ENCODE measurements at places on chromosomes 16 and 17.

DNA sequence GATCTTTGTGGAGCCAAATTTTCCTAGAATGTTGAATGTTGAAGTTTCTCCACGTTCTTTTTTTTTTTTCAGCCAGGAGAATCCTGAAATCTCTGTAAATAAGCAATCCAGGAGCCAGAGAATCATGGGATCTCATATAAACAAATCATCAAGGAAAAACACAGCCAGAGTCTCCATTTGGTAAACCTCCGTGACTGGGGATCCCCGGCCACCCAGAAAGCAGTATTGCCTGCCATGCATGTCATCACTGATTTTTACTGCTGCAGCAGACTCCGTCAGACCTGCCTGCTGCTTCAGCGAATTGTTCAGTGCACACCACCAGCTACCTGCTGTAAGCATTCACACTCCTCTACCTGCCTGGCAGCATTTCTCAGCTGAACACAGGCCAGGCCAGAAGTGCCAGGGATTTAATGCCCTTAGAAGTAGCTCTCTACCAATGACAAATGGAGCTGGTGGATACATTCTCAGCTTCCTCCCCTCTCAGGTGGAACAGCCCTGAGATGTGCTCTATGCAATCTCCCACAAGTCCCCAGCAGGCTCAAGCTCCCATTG, 158.6 kb downstream of the CYLD start:
- DNase-seq: no peak

- DNase-seq: no peak
These were observed at the start of gene BCL6B for GRCh38 chr17:7022781-7023571. Gene BCL6B, plus strand, starts transcription at chr17:7023050. Its CDS starts 622 bp downstream, at chr17:7023672.

DNA sequence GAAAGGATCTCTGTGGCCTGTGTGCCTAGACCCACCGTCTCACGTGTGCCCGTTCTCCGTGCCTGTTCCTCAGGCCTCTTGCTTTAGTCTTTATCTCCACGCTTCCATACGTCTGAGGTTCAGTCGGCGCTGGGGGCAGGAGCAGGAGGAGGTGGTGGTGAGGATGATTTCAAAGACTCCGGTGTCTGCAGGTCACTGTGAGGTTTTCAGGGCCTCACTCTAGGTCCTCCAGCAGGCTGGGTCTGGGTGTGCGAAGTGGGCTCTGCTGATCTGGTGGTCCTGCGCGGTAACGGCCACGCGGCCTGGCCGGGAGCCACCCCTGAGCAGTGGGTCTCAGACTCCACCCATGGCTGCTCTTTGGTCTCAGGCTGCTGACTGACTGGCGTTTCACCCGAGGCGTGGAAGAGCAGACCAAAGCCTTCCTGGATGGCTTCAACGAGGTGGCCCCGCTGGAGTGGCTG, 14.4 kb upstream of the CLEC18A start:
- DNase-seq: no peak

- DNase-seq: no peak
These were observed 54.3 kb downstream of the MYOCD start for GRCh38 chr17:12719948-12720347.

DNA sequence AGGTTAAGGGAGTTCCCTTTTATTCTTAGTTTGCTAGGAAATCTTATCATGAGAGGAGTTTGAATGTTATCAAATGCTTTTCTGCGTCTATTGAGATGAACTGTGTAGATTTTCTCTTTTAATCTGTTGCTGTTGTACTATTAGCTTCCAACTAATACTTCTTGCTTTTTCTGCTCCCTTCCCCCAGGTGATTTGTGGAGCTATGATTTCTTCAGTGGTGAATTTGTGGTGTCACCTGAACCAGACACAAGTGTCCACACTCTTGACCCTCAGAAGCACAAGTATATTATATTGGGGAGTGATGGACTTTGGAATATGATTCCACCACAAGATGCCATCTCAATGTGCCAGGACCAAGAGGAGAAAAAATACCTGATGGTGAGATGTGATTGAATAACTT, 29.9 kb upstream of the BCAS3 start:
- DNase-seq: no peak

- no peak for DNase-seq
These were observed 46.5 kb upstream of the SLC47A1 start for GRCh38 chr17:19487024-19487600.

DNA sequence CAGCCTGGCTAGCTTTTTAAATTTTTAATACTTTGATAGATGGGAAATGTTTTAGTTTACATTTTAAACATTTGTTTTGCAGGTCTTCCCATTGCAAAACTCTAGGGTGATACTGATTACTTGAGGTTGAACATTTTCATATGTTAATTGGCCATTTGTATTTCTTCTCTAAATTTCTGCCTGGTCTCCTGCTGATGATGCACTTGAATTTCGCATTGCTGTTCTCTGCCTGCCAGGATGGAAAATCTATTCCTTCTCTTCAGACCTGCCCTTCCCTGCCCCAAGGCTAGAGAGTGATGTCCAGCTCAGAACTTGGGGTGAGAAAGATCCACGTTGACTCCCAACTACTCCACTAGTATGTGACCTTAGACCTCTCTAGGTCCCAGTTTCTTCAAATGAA, 134.7 kb downstream of the PITPNC1 start:
- DNase-seq: no peak

DNA sequence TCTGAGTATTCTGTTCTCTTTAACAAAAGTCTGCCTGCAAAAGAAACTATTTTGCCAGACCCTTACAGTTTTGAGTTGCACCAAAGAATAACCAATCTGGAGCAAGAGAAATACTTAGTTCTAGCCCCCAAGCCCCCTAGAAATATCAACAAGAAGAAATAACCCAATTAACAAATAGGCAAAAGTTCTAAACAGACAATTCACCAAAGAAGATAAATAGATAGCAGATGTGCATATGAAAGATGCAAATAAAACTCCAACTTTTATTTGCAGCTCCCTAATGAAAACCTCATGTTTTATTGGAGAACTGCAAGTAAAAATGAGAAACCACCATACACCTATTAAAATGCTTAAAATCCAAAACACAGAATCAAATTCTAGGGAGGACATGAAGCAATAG, 1308.0 kb downstream of the CDH11 start:
- no peak for DNase-seq

- DNase-seq: no peak
These were observed 74.3 kb downstream of the SSH2 start for GRCh38 chr17:29855686-29856085.

DNA sequence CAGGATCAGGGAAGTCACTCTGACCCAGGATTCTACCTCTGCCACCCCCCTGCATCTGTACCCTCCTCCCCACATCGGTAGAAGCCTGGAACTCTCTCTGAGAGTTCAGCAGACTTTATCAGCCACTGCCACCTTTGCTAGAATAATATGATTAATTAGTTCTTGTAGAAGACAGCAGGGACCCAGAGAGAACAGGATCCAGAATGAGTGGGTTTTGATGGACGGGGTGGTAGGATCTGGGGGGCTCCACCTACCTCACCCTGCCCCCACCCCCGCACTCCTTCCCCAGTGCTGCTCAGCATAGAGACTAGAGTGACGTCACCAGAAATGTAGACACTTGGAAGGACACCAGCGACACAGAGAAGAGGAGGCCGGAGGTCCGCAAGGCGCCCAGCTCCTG, 33.5 kb downstream of the ABCC6 start:
- DNase-seq: no peak

DNA sequence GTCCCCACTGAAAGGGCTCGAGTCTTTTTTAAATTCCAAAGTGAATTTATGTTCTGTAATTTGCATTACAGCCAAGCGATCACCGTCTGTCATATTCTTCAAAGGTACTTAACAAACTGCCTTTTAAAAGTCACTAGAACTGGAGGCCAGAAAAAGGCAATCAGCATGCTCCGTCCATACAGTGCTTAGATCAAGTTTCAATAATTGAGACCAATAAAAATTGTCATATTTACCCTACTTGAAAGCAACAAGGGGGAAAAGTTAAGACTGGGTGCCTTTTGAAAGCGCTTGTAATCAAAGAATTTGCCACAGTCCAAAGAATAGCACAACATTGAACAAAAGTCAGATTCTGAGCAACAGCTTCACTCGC, 9.0 kb upstream of the ZFHX3 start:
- no peak for DNase-seq

GRCh38 chr17:77572851-77573250, 385.7 kb upstream of the TNRC6C start:
- no peak for DNase-seq

DNA sequence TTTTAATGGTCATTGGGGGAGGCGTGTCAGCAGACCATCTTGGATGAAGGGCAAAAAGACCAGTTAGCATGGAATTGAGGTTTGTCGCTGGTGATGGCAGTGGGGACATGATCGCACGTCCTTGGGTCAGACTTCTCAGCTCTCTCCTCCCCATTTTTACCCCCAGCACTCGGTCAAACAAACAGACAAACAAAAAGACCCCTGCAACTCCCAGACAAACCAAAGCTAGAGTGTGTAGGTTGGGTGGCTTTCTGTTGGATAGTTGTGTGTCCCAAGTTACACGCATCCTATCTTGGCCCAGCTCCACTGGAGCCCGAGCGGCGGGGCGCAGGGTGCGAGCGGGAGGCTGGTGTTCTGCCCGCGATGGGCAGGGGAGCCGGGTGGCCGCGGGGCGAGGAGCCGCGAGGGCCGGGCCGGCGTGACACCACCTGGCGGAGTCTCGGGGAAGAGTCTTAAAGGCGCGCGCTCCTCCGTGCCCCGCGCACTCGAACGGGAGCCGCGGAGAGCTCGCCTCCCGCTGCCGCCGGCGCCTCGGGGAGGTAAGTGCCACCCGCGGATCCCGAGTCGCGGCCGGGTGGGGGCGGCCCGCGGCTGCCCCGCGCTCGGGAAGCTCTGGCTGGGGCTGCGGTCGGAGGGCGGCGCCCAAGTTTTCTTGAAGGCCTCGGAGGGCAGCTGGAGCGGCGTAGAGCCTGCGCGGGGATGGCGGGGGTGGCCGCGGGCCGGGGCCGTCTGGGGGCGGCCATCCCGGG, 18.5 kb upstream of the NTN1 start:
- DNase-seq: no peak

GRCh38 chr17:37833237-37833859, 88.5 kb upstream of the HNF1B start:
- no peak for DNase-seq

DNA sequence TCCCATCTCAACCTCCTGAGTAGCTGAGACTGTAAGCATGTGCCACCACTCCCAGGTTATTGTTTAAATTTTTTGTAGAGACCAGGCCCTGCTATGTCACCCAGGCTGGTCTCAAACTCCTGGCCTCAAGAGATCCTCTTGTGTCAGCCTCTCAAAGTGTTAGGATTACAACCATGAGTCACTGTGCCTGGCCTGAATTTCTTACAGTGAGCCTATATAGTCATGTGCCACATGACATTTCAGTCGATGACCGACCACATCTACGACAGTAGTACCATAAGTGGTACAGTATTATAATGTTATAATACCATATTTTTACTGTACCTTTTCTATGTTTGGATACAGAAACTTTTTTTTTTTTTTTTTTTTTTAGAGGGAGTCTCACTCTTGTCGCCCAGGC, 195.3 kb downstream of the STX8 start:
- DNase-seq: no peak

DNA sequence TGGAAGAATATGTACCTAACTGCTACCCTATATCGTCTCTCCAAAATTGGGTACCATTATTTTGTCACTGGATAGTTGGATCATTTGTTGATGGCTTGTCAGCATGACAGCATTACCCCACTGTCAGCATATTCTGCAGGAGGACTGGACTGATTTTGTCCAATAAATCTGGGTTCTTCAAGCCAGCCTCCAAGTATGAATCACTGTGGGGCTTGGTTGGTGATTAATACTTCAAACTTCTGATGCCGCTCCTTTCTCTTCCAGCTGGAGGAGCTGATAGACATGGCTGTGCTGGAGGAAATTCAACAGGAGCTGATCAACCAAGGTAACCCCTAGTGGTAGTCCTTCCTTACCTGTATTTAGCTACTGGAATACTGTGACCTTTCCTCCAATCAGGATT, 2.5 kb downstream of the RPAIN start:
- no peak for DNase-seq

- no peak for DNase-seq
These were observed 16.9 kb downstream of the SYT17 start for GRCh38 chr16:19184823-19185509.

- DNase-seq: peak; percentile 44
These were observed 989 bp upstream of the DUSP14 start for GRCh38 chr17:37488607-37489196.

- no peak for DNase-seq
These were observed 805 bp upstream of the CLCN7 start for GRCh38 chr16:1475552-1476114.

- DNase-seq: no peak
These were observed 25.0 kb downstream of the USP10 start for GRCh38 chr16:84724606-84725309.

DNA sequence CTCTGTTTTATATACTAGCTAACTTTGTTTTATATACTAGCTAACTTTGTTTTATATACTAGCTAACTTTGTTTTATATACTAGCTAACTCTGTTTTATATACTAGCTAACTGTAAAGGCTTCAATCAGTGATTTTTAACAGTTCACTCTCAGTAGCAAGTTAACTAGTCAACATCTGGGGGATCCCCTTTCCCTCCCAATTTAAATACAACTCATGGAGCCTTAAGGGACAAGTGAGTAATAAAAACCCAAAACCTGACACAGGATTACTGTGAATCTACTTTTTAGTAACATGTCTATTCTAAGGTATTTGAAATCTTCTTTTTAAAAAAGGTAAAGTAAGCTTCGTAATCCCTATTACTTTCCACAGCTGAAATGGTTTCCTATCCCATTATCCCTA, 32.2 kb downstream of the FAM222B start:
- DNase-seq: no peak

DNA sequence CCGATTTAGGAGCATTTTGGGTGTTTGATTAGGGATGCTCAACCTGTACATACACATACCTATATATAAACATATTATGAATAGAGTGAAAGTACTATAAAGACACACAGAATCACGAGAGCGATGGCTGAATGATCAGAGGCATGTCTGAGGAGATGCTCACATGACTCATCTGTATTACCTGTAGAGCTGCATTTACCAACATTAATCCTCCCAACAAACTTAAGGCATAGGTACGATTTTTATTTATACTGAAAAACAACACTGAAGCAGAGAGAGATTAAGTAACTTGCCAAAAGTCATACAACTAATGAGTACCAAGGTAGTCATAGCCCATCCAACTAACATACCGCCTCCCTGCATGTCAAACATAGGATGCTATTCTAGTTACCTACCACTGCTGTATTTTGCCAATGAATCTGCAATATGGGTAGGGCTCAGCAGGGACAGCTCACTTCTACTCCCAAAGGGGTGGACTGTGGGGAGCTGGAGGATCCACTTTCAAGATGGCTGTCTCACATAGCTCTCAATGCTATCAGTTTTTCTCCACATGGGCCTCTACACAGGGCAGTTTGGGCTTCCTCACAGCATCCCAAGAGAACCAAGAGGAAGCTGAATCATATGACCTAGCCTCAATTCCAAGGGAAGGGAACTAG, 7.3 kb downstream of the CYB5D1 start:
- DNase-seq: no peak
